ENCODE measurements at places on chromosomes 7 and 10.

- DNase-seq, result no peak
These were observed 86.0 kb upstream of the ARID5B start for GRCh38 chr10:61815496-61815895.

GRCh38 chr10:120456143-120456625 lies 843 bp upstream of the PLPP4 start:
- no peak for DNase-seq

GRCh38 chr10:107589081-107589480 lies 424.6 kb upstream of the SORCS1 start:
- DNase-seq, result no peak

- no peak for DNase-seq
These were observed 325.0 kb downstream of the PLXNA4 start for GRCh38 chr7:132251327-132251659.

- no peak for DNase-seq
These were observed 45.7 kb downstream of the POLR3A start for GRCh38 chr10:77983384-77984341.

DNA sequence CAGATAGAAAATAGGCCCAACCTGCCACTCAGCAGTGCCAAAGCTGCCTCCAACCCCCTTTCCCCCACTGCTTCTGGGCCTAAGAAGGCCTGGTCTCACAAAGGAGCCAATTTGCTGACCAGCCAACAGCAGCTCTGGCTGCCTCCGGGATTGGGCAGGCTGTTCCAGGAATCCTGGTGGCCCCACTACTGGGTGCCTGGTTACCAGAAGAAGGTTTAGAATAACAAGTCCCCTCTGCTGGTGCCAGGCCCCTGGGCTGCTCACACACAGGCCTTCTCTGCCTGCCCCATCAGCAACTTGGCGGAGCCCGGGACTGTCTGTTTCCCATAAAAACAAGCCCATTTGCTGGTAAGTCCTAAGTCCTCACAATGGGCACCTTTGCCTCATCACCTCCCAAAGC lies 1.2 kb downstream of the PHKG1 start:
- no peak for DNase-seq

DNA sequence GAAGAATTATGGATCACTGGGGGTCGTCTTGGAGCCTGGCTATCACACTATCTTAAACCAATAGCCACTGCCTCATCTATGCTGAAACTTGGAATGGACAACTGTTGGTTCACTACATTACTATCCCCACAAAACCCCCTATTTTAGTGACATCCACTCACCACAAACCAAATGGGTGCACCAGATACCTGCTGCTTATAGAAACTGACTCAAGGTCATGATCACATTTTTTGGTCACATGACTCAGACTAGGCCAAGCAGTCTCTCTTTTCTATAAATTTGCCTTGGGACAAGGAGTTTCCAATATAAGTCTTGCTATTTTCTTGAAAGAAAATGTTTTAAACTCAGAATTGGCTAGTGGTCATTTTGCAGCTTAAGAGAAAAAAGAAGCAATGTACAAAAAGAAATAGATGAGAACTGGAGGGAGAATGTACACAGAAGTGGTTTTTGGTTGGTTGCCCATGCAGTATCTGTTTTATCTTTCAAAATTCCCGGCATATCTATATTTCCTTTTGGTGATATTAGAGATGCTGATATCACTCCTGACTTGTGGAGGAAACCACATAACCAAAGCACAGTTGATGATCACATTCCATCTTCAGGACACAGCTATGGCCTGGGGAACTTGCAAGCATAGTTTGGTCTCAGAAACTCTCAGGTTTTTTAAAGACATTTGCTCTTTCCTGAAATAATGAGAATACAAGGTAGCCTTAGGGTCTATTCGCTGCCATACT lies 85.2 kb upstream of the CACNA2D1 start:
- no peak for DNase-seq

DNA sequence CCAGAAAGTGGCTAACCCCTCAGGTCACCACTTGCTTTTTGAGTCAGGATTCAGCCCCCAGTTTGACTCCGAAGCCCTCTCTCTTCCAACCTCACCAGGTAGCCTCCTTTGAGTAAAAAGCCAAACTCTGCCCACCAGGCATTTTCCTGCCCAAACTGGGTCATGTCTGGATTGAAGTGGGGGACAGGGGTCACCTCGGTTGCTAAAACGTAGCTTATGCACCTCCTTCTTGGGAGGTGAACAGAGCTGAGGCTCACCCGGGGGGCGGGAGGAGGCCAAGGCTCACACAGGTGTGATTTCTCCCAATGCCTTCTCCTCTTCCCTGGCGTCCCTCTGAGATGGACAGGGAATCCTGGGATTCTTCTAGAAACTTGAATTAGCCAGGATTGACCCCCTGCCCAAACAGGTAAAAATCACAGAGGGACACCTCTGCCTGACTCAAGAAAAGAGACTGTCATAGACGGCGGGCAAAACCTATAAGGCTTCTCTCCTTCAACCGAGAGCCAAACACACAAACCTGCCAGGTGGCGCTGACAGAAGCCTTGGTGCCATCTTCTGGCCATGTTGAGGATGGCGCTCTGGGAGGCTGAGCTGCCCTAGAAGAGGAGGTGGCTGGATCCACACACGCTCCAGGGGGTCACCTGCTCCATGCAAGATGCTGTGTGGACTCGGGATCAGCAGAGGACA lies 51.6 kb downstream of the PRLHR start:
- DNase-seq, result no peak

DNA sequence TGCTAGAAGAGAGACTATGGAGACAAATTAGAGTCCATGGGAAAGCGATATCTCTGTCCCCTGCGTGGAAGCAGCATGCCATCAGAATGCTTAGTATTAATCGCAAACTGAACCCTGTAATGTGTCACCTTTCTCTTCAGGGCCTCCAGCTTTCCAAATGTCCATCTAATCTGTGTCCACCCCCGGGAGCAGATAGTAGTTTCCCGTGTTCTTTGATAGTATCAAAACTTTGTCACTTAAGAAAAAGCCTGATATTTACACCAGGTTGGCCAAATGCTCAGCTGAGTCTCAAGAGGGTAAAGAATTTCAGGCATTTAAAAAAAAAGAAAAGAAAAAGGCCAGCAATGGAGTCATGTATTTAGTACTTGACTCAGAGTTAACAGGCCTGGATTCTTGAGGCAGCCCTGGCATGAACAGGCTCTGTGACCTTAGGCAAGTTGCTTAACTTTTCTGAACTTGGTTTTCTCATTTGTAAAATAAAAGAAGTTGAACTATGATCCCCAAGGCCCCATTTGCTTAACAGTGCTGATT lies 10.4 kb upstream of the GSAP start:
- no peak for DNase-seq

DNA sequence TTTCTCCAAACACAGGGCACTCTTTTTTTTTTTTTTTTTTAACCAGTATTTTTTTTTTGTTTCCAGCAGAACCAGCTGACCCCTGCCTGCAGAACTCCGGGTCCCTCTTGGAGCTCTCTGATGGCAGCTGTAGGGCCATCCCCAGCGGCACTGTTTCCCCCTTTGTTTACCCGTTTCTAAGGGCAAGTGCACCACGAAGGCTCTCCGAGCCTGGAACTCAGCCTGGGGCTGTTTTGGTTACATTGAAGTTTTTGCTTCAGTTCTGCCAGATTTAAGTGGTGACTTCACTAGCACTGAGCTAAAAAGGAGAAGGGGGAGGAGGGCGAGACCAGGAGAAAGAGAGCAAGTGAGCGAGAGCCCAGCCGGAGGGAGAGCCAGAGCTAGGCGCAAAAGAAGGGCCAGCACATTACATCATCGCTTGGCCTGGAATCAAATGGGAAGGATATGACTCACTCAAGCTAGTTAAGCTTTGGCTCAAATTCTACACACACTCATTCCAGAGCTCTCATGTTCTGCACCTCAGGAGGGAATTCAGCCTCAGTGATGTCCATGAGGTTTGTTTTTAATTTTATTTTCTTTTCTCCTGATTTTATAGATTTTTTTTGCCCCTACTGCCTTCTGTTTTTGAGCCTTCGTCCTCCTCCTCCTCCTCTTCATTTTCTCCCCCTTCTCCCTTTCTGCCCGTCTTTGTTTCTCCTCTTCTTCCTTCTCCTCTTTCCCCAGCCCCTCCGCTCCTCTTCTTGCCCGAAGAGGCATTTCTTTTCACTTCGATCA lies 272.3 kb downstream of the TRIL start:
- DNase-seq, result no peak

DNA sequence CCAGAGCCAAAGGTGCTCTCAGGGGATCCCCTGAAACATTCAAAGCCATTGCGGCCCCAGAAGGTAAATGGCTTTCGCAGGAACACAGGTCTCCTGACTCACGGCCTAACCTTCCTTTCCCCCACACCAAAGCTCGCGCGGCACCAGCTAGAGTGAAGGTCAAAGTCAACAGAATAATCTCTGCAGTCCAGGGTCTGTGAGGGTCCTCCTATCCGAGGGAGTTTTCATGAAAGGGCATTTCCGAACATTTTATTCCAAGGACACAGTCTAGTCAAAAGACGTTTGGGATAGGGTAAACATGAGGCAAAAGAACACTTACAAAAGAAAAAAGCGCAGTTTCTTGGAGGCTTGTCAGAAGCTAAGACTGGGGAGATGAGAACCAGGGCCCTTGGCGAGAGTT lies 559 bp upstream of the STEAP2 start:
- no peak for DNase-seq

DNA sequence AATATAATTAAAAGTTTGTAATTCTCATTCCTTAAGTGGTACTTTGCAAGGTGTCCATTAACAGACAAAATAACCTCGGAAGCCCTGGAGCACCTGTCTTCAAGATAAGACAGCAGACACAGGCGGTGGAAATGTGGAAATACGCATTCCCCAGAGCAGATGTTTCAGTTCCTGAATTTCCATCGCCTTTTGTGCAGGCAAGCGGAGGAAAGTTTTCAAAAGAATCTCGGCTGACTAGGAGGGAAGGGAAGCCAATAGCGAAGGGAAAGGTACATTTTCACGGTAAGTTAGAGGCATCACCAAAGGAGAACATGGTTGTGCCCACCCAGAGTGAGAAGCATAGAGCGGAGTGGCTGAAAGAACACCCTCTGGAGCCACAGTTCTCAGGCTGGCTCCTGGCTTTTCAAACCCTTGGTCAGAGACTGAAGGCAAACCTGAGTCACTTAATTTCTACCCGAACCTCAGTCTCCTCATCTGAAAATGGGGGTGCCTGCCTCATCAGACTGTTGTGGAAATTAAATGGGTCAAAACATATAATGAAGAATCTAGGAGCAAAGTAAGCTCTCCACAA lies 13.6 kb downstream of the CPA1 start:
- DNase-seq, result no peak

DNA sequence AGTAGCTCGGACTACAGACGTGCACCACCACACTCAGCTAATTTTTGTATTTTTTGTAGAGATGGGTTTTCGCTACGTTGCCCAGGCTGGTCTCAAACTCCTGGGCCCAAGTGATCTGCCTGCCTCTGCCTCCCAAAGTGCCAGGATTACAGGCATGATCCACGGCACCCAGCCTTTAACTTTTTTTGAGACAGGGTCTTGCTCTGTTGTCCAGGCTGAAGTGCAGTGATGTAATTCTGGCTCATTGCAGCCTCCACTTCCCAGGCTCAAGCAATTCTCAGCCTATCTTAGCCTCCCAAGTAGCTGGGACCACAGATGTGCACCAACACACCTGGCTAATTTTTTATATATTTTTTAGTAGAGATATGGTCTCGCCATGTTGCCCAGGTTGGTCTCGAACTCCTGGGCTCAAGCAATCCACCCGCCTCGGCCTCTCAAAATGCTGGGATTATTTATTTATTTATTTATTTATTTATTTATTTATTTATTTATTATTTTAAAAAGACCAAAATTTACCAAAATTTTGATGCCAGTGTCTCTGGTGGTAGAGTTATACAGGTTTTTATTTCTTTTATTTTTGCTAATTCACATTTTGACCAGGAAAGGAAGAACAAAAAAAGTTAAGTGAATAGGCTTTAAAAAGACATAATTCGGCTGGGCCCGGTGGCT lies 25.0 kb upstream of the ATP6V0A4 start:
- DNase-seq, result no peak

DNA sequence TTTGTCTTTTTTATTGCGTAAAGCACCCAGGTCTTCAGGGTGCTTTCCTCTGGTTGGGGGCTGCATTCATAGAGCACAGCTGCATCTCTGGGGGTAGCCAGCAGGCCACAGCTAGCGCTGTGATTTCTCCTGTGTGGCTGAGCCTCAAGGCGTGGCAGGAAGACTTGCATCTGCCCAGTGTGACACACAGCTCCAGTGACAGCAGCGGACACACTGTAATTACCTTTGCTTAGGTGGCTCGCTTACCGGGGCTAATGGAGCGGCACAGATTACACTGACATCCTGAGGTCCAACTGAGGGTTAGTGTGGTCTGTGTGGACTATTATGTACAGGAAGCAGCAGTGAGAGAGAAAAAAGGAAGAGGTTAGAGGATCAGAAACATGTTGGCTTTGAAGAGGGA lies 27.1 kb downstream of the ABCB4 start:
- DNase-seq, result no peak

- DNase-seq, result no peak
These were observed 179.5 kb downstream of the ZWINT start for GRCh38 chr10:56181607-56182006.

DNA sequence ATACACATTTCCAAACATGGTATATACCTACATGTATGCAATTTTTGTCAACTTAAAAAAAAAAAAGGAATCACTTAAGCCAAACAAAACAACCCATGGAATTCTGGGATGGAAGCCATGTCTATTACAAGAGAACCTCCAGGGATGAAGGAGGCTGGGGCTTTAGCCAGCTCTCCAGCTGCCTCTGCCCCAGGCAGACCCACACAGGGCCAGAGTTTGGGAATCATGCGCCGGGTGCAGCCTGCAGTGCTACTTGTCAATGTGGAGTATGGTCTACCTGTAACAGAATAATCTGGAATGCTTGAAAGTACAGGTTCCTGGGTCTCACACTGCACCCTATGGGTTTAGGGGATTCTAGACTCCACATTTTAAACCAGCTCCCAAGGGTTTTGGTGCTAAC lies 10.8 kb downstream of the ATP6V0E2 start:
- DNase-seq, result no peak
